ENCODE measurements at places on chromosomes 12 and 14.
A peak's percentile ranks its signal among the peaks of the same experiment; 100 is the strongest.

DNA sequence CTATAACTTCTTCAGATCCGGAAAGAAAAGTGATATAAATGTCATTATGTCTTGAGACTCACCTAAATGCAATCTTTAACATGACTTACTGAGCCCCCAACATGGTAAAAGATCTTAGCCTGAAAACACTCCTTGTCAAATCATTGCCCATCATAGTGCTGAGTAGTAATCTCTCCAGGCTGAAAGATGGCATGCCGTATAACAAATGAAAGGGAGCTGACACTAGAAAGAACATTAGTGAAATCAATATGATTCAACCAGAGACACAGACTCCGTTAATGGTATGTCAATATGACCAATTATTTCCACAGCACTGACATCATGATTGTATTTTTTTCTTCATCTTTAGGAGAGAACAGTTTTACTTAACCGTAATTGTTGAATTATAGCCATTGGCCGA lies 54.4 kb downstream of the BICD1 start:
- DNase-seq = no peak

GRCh38 chr12:111756681-111757080 lies 10.1 kb upstream of the ALDH2 start:
- no peak for DNase-seq

- DNase-seq = no peak
These were observed 51.4 kb downstream of the C14orf132 start for GRCh38 chr14:96090441-96091148.

DNA sequence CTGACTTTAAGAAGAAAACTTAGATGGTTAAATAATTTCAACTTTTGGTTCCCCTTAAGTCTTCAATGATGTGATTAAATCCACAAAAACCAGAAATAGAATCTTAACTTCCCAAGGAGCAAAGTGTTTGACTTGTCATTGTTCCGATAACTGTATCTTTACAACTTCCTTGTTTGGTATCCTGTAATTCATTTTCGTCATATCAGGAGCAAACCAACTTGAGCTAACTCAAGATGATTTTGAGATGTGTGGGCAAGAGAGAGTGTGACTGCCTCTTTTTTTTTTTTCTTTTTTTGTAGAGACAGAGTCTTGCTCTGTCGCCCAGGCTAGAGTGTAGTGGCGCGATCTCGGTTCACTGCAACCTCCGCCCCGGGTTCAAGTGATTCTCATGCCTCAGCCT lies 25.3 kb downstream of the DRAM1 start:
- no peak for DNase-seq

DNA sequence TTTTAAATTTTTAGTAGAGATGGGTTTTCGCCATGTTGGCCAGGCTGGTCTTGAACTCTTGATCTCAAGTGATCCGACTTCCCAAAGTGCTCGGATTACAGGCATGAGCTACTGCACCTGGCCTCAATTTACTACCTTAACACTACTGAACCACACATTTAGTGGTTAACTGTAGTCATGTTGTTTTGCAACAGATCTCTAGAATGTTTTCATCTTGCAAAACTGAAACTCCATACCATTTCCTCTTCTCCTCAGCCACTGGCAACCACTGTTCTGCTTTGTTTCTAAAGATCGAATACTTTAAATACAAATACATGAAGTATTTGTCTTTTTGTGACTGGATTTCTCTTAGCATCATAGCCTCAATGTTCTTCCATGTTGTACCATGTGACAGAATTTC lies 15.4 kb upstream of the SMCO2 start:
- DNase-seq = peak; percentile 26

DNA sequence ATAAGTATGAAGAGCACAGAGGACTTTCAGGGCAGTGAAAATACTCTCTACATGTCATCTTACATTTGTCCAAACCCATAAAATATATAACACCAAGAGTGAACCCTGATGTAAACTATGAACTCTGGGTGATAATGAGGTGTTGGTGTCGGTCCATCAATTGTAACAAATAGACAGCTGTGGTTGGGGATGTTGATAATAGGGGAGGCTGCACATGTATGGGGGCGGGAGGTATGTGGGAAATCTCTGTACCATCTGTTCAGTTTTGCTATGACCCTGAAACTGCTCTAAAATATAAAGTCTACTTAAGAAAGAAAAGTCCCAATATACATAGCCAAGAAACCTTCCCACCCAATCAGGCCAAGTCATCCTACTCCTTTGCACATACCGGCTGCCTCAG lies 88.5 kb downstream of the GPR135 start:
- no peak for DNase-seq

DNA sequence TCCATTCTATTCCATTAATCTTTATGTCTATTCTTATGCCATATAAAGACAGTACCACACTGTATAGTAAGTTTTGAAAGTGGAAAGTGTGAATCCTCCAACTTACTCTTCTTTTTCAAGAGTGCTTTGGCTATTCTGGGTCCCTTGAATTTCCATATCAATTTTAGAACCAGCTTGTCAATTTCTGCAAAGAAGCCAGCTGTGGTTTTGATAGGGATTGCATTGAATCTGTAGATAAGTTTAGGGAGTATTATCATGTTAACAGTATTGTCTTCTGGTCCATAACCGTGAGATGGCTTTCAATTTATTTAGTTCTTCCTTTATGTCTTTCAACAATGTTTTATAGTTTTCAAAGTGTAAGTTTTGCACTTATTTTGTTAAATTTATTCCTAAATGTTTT lies 34.2 kb upstream of the GCH1 start:
- DNase-seq = no peak

DNA sequence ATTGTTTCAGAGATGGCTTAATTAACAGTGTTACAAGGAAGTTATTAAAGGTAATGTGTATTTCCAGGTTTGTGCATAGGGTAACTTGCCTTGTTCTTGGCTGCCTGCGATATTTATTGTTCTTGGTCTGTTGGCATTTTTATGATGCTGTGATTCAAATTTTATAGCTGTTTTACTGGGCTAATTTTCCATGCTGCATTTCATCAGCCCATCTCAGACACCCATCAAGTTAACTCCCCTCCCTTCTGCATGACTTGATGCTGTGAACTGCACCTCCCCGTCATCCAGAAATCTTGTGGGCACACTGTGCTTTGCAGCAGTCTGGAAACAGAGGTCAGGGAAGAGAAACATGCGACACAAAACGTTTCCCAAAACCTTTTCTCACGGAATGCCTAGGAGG lies 1049.2 kb downstream of the AACS start:
- no peak for DNase-seq

GRCh38 chr12:6724409-6724797 lies 557 bp downstream of the COPS7A start:
- DNase-seq = no peak

DNA sequence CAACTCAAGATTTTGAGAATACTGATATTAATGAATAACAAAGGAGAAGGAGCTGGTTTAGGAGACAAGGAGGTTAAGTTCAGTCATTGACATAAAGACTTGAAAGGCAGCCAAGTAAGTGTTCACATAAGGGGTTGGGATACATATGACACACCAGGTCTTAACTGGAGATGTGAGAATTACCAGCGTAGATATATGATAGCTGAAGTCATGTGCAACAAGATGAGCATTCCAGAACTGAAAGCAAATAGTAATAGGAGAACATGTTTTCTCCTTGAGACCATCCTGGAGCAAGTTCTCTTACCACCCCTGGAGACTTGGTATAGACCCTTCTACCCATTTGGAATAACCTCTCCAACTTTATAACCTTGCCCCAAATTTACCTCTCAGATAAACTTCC lies 43.3 kb upstream of the NPFF start:
- DNase-seq = peak; percentile 93

Measured in iris pigment epithelial cell (primary cell).